ENCODE measurements at places on chromosomes 2 and 18.

- H3K4me1 ChIP-seq: peaks cover 16% of the 10 kb centered on the region
- DNase-seq: no peak
- H3K4me3 ChIP-seq: peak overlapping the region; percentile 27
- H3K27ac ChIP-seq: peak overlapping the region; percentile 62
- no peaks in the 10 kb centered on the region for H3K27me3 ChIP-seq
Measured at GRCh38 chr2:24454294-24454693, 36.8 kb upstream of the NCOA1 start.

DNA sequence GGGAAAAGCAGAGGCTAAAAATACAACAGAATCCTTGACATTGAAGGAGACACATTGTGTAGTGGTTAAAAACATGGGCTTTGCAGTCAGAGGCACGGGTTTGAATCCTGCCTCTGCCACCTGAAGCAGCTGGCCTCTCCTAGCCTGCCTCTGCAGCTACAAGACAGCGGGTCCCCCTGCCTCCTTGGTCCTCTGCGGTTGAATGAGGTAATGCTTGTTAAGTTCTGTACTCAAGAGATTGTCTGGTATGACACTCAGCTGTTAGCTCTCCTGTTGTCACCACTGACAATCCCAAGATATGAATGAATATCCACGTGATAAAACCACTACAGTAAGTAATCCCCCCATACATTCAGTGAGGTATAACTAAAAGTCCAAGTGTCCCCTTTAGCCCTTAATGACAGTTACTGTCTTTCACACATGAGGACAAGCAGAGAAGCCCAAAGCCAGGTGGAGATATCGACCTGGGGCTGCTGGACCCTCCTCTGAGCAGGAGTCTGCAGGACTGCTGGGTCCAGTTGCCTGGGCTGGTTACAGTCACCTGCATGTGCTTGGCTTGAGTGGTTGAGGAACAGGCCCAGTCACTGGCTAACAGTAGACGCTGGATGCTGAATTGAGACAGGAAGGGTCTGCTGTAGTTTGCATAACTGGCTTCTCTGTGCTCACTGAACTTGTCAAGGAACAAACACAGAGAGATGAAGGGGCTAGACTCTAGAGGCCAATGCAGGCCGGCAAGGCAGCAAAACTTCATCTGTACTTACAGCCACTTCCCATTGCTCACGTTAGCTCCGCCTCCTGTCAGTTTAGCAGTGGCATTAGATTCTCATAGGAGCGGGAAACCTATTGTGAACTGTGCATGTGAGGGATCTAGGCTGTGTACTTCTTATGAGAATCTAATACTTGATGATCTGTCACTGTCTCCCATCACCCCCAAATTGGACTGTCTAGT is 85.5 kb downstream of the TGFA start:
- H3K36me3 ChIP-seq: no peaks in the 10 kb centered on the region
- H3K27me3 ChIP-seq: no peaks in the 10 kb centered on the region
- H3K4me1 ChIP-seq: no peaks in the 10 kb centered on the region
- no peak overlapping the region for H3K4me3 ChIP-seq

- no peaks in the 10 kb centered on the region for H3K27me3 ChIP-seq
- H3K36me3 ChIP-seq: peaks cover 20% of the 10 kb centered on the region
- H3K4me1 ChIP-seq: no peaks in the 10 kb centered on the region
- no peak for DNase-seq
- H3K27ac ChIP-seq: no peak overlapping the region
- no peak overlapping the region for H3K4me3 ChIP-seq
Measured at GRCh38 chr2:131121464-131121863, 16.3 kb downstream of the PLEKHB2 start.

- no peak for DNase-seq
- no peak overlapping the region for H3K4me3 ChIP-seq
- H3K36me3 ChIP-seq: no peaks in the 10 kb centered on the region
Measured at GRCh38 chr2:193818801-193819499, 1624.2 kb upstream of the TMEFF2 start.

- H3K4me3 ChIP-seq: no peak overlapping the region
- no peaks in the 10 kb centered on the region for H3K27me3 ChIP-seq
- no peak overlapping the region for H3K27ac ChIP-seq
- no peak for DNase-seq
Measured at GRCh38 chr2:168396131-168396530, 59.9 kb upstream of the CERS6 start.

DNA sequence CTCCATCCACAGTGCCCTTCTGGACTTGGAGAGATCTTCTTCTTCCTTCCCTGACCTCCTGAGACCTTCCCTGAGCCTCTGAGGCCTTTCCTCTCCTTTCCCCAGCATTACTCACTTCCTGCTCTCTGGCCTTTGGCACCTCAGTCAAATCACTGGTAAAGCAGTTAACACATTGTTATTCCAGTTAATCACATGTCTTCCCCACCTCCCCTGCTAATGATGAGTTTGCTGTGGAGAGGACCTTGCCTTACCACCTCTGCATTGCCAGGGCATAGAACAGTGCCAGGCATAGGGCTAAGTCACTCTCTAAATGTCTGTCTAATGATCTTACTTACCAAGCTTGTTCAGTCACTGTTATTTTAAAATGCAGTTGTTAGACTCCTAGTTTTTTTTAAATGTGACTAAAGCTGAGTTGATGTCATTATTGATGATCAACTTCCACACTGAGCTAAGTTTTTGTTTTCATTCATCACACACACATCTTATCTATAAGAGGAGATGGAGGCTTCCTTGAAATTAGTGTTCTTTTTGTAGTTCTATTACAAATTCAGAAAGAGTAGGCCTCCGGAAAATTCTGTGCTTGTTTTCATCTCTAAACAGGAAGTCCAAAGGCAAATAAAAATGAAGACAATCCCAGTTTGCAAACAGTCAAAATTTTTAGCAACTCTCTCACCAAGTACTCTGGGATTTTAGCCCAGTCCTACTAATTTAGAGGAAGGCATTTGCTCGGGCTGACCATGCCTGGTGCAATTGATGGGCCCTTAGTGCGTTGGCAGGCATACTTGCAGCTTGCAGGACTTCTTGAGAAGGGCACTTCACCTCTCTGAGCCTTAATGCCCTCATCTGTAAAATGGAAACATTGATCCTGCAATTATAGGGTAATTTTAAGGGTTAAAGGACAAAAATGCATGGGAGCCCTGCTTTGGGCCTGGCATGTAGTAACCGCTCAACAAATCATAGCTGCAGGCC is 113.7 kb upstream of the SPRED2 start:
- no peaks in the 10 kb centered on the region for H3K4me1 ChIP-seq
- no peak overlapping the region for H3K27ac ChIP-seq
- DNase-seq: no peak

DNA sequence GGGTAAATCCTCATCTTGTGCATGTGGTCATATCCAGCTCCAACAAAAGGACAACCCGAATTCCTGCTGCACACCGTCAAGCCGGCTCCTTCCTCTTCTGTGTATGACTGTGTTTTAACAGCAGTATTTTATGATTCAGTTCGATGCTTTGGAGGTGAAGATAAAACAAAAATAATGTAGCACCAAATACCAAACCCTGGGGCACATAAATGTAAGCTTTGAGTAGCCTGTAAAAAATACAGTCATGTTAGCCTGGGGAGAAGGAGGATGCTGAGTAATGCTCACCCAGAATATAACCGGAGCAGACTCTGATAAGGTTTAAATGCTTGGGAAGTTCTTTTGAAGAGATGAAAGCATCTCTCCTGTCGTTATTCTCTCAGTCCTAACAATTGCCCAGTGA is 225.0 kb downstream of the SUCLG1 start:
- no peaks in the 10 kb centered on the region for H3K36me3 ChIP-seq
- H3K4me3 ChIP-seq: no peak overlapping the region
- no peaks in the 10 kb centered on the region for H3K27me3 ChIP-seq
- no peak overlapping the region for H3K27ac ChIP-seq
- no peak for DNase-seq

DNA sequence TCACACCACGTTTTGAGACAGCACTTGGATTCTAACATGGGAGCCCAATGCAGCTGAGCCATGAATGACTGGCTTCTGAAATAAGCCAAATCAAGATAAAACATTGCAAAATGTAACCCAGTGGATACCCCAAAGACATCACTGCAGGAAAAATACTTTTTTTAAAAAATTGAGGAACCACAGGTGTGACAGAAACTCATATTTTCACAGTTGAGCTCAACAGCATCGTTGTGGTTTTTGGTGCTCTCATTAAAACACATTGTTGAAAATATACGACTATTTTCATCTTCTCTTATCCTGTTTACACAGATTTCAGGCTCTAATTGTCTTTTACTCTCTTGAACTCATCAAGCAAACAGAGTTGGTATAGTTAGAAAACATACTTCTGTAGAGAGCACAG is 429.3 kb upstream of the VRK2 start:
- no peaks in the 10 kb centered on the region for H3K4me1 ChIP-seq
- H3K27me3 ChIP-seq: no peaks in the 10 kb centered on the region
- H3K27ac ChIP-seq: no peak overlapping the region
- DNase-seq: no peak
- no peak overlapping the region for H3K4me3 ChIP-seq

DNA sequence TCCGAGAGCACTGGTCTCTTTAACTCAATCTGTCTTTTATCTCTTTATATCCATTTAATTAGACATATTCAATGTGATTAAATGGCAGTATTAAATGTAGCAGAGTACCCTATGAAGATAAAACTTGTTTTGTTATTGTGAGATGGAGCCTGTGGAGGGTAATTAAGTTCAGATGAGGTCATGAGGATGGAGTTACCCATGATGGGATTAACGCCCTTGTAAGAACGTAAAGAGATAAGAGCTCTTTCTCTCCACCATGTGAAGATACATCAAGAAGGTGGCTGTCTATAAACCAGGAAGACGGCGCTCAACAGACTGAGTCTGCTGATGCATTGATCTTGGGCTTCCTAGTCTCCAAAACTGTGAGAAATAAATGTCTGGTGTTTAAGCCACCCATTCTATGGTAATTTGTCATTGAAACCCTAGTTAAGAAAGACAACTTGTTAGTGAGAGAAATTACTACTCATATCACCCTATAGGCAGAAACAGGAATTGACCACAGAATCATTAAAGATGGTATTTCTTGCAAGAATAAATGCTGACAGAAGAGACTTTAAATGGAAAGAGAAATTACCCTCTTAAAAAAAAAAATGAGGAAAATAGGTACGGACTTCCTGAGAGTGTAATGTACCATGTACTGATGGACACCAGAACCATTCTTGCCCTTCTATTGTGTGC is 738.7 kb upstream of the CHAC2 start:
- no peak for DNase-seq
- no peaks in the 10 kb centered on the region for H3K4me1 ChIP-seq
- H3K27me3 ChIP-seq: no peaks in the 10 kb centered on the region
- H3K4me3 ChIP-seq: no peak overlapping the region
- H3K27ac ChIP-seq: no peak overlapping the region

- no peaks in the 10 kb centered on the region for H3K27me3 ChIP-seq
- H3K36me3 ChIP-seq: no peaks in the 10 kb centered on the region
- no peak for DNase-seq
Measured at GRCh38 chr2:128293870-128294455, 24.7 kb downstream of the HS6ST1 start.

DNA sequence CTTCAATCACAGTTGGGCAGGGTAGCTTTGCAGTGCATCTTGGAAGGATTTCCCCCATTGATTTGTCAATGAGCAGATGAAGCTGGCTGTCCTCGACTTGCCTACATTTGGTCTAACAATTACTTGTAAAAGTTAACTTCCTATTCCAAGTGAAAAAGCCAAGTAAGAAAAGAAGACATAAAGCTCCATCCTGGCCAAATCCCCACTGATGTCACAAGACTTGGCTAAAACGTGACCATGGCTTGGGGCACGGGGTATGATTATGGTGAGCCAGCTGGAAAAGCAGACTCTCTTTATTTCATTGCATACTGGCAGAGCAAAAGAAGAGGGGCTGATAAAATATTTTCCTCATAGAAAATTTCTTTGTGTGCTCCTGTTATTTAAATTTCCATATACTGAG is 25.4 kb upstream of the PID1 start:
- no peak overlapping the region for H3K4me3 ChIP-seq
- no peak for DNase-seq
- peaks cover 8% of the 10 kb centered on the region for H3K4me1 ChIP-seq
- H3K27me3 ChIP-seq: no peaks in the 10 kb centered on the region
- H3K27ac ChIP-seq: no peak overlapping the region

- H3K27me3 ChIP-seq: no peaks in the 10 kb centered on the region
- DNase-seq: no peak
- H3K4me3 ChIP-seq: no peak overlapping the region
- H3K4me1 ChIP-seq: no peaks in the 10 kb centered on the region
- no peaks in the 10 kb centered on the region for H3K36me3 ChIP-seq
Measured at GRCh38 chr2:21489080-21489479, 365.3 kb downstream of the TDRD15 start.

- H3K27me3 ChIP-seq: no peaks in the 10 kb centered on the region
- no peak overlapping the region for H3K4me3 ChIP-seq
- H3K27ac ChIP-seq: no peak overlapping the region
Measured at GRCh38 chr18:22765896-22766295, 167.2 kb upstream of the RBBP8 start.

- H3K36me3 ChIP-seq: no peaks in the 10 kb centered on the region
- peak overlapping the region; percentile 7 for H3K27ac ChIP-seq
- no peak overlapping the region for H3K4me3 ChIP-seq
- no peaks in the 10 kb centered on the region for H3K27me3 ChIP-seq
- peaks cover 16% of the 10 kb centered on the region for H3K4me1 ChIP-seq
- DNase-seq: no peak
Measured at GRCh38 chr18:56127322-56128099, 510.9 kb downstream of the TXNL1 start.

GRCh38 chr2:176923205-176923604 is 289.4 kb upstream of the HNRNPA3 start:
- no peaks in the 10 kb centered on the region for H3K4me1 ChIP-seq
- no peaks in the 10 kb centered on the region for H3K36me3 ChIP-seq
- no peak overlapping the region for H3K4me3 ChIP-seq
- no peak for DNase-seq
- no peaks in the 10 kb centered on the region for H3K27me3 ChIP-seq

- H3K36me3 ChIP-seq: no peaks in the 10 kb centered on the region
- no peaks in the 10 kb centered on the region for H3K27me3 ChIP-seq
- H3K4me1 ChIP-seq: no peaks in the 10 kb centered on the region
- no peak for DNase-seq
- no peak overlapping the region for H3K4me3 ChIP-seq
Measured at GRCh38 chr2:16750175-16750924, 84.7 kb upstream of the CYRIA start.

DNA sequence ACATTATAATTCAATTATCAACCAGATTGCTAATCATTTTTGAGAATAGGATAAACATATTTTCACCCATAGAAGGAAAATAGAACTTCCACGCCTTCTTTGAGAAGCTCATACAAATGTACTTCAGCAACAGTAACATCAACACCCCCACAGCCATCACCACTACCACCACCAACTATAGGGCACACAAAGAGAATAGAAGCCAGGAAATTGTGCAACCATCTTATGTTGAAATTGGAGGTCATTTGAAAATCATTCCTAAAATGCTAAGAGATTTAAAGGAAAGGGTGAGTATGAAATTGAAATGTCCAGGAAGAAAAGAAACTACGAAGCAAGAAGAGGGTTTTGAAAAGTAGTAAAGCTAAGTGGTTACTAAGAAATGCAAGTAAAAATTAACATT is 563.4 kb downstream of the ZNF804A start:
- H3K4me3 ChIP-seq: no peak overlapping the region
- H3K4me1 ChIP-seq: no peaks in the 10 kb centered on the region
- H3K27ac ChIP-seq: no peak overlapping the region
- no peaks in the 10 kb centered on the region for H3K36me3 ChIP-seq
- no peak for DNase-seq
- no peaks in the 10 kb centered on the region for H3K27me3 ChIP-seq

Data from vagina (tissue), 2 donors.